ENCODE measurements at places on chromosomes 5 and 9. TPM values are rescaled to one million over a fixed set of nuclear protein-coding genes. Genes with fewer than 3 reads are reported as not detected.

The CD74 gene
- total RNA-seq = 1.8 TPM

The DDX41 gene
- total RNA-seq = 88.7 TPM

The HRH2 gene
- not detected for total RNA-seq

The FAXDC2 gene
- 6.0 TPM for total RNA-seq

The CCNI2 gene
- total RNA-seq = not detected

The FBP2 gene
- total RNA-seq = not detected

The CSF1R gene
- 0.46 TPM for total RNA-seq

The SAXO1 gene
- total RNA-seq = under 0.01 TPM

The GDF9 gene
- total RNA-seq = 0.09 TPM
